ENCODE measurements at places on chromosomes 3 and 15.

- DNase-seq, result no peak
These were observed 50.4 kb downstream of the BOC start for GRCh38 chr3:113261626-113262303.

- DNase-seq, result no peak
These were observed 213.2 kb upstream of the ARRDC4 start for GRCh38 chr15:97747342-97747741.

GRCh38 chr3:116264546-116265319 lies 180.6 kb downstream of the LSAMP start:
- DNase-seq, result no peak

DNA sequence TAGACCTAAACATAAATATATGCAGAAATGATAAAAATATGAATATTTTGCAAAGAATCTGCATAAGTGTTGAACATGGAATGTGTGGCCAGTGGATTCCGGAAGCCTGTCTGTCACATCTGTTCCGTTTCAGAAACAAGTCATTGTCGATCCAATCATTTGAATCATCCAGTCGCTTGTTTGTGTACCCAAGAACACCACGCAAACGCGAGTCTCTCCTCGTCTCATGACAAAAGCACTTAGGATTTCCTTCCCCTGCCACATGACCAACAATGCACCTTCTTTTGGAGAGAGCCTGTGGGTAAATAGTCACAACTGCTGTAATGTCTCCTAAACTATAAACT lies 80.2 kb downstream of the FMN1 start:
- DNase-seq, result no peak

DNA sequence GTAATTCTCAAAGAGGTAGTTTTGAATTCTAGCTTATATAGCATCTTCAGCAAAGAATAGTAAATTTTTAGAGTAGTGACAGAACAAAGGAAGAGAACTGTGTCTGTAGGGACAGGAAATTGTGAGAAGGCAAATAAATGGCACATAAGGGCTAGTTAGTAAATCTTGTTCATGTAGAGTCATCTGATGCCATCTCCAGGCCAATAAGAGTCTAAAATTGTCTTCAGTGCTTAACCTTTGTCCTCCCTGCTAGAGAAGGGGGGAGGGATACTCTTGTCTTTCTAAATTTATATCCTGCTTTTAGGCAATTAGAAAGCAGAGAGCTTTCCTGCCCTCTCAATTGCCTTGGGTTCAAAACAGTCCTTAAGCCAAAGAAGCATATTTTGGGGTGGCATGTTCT lies 87.0 kb upstream of the DNAJC19 start:
- no peak for DNase-seq

DNA sequence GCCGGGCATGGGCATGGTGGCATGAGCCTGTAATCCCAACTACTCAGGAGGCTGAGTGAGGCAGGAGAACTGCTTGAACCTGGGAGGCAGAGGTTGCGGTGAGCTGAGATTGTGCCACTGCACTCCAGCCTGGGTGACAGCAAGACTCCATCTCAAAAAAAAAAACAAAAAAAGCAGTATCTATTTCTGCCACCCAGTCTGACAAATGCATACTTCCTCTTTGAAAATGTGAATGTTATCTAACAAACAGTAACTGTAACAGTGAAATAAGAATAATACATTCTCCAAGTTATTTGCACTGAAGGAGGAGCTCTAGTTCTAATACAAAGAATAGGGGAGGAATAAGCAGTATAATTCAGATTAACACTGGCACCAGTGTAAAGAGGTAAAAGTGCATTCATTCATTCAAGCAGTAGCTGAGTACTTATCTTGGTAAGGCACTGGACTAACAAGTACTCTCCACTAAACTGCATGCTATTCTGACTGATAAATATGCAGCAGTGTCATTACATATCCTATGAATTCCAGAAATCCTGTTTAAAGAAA lies 12.9 kb downstream of the VPS13C start:
- DNase-seq, result no peak

DNA sequence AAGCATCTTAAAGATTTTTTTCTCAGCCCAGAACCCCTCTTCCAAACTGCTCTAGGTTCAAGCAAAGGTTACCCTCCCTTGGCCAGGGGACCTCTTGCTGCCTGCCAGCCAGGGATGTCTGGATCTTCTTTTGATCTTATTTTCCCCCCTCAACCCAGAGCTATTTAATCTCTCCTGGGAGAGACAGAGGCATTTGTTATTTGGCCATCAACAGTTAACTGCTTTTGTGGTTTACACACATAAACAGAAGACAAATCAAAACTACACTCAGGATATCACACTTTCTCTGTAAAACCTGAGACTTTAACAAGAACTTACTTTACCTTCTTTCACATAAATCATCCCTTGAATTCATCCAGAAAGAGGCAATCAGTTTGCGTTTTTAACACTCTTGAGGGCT lies 272.5 kb downstream of the THSD4 start:
- no peak for DNase-seq

DNA sequence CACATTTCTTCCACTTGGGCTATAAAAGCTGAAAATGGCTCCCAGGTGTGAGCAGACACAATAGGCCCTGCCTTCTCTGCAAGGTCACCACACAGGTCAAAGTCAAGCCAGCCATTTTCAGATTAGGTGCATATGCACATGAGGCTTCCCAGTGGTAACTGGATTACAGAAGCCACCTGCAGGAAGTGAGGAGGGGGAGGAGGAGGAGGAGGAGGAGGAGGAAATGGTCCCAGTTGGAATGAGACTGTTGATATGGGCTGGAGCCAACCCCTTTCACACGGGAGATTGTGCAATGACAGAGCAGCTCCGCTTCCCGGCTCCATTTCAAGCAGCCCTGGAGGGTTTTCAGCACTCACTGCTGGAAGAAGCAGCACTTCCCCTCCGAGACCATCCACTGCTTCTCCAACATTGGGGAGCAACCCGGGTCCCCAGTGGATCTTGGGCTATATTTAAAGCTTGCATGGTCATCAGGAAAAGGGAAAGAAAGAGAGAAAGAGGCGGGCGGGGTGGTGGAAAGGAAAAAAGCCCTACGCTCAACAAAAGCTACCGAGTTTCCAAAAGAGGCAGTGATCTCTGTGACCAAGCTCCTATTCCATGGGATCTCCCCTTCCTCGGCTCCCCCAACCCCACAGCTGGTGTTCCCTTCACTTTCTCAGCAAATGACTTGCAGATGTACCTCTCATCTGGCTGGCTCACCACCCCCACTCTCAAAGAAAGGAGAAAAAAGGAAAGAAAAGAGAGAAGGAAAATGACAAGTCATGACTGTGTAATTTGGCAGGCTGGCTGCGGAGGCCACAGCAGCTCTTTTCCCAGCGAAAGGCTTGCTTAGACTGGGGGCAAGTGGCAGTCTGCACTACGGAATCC lies 58.3 kb downstream of the LRIG1 start:
- DNase-seq, result no peak

- DNase-seq, result peak; percentile 59
These were observed 90.2 kb downstream of the TIGIT start for GRCh38 chr3:114383875-114384557.

- DNase-seq, result no peak
These were observed 981.2 kb upstream of the CFAP20DC start for GRCh38 chr3:60030982-60031381.

DNA sequence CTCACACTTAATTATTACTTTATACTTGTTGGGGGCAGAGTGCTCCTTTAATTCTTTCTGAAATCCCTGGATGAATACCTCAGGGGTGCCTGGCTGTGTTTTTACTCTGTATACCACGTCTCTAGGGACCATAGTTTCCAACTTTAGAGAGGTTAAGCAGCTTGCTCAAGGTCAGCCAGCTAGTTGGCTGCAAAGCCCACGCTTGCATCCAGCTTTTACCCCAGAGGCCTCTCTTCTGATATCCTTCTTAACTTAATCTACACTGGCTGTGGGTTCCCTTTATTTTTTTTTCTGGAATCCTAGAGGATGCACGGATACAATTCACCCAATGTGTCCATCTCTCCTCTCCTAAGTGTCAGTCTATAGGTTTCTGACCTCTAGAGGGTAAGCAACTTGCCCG lies 1.4 kb downstream of the PDZRN3 start:
- no peak for DNase-seq

All from CD4-positive, alpha-beta T cell treated with Interferon alpha-2 for 1 hour (primary cell).